Stimulated activated CD4-positive, alpha-beta T cell treated with anti-CD3 and anti-CD28 coated beads, Interleukin-1b, Interleukin-23, amount 100 ng/mL, for 24 hours (primary cell): ENCODE measurements at places on chromosomes 2 and 18.

- DNase-seq, result no peak
These were observed 136.7 kb downstream of the ACKR3 start for GRCh38 chr2:236706288-236706687.

DNA sequence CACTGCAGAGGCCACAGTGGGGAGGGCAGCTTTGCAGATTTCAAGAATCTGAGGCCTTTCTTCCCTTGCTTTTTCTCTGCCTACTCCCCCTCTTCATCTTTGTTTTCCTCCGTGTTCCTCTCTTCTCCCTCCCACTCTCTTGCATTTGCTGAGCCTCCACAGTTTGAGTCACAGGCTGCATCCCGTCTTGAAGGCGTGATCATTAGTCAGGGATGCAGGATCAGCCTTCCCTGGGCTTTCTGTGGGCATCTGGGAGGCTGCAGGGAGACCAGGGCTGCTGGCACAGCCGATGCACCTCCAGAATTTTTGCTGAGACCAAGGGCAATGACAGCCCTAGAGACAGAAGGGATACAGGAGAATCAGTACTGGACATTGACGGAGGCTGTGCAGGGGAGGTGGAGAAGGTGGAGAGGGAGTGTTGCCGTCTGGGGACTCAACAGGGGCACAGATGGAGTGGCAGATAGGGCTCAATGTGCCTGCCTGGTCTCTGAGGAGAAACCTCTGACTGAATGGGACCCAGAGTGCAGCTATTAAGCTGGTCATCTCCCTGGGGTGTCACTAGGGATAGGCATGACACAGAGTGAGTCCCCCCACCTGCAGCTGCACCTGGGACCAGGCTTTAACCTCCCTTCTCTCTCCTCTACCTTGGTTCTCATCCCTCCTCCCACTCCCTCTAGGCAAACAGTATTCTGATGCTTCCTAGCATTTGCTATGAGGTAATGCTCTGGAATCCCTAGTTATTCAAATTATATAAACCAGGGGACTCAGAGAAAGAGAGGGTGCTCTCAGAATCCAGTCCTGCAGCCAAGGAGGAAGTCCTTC lies 29.0 kb upstream of the DNAJC27 start:
- DNase-seq, result no peak

GRCh38 chr2:165471349-165471950 lies 2.0 kb downstream of the CSRNP3 start:
- DNase-seq, result no peak

GRCh38 chr2:89837962-89838625 lies 1146.6 kb downstream of the RPIA start:
- DNase-seq, result no peak

DNA sequence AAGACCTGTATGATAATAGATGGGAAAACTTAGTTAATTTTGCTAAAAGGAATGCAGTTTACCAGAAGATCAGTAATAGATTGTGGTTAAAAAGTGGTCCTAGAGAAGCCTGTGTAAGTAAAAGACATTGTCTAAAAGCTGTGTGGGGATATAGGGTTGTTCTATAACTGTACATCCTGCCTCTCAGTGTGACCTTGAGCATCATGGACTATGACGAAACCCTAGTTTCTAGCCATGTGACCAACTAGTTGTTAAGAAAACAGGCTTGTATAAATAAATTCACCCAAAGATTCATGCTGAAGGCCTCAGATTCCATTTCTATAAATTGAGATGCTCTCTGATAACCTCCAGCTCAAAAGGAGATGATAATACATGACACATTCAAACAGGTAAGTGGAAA lies 160.7 kb downstream of the IKZF2 start:
- DNase-seq, result no peak

DNA sequence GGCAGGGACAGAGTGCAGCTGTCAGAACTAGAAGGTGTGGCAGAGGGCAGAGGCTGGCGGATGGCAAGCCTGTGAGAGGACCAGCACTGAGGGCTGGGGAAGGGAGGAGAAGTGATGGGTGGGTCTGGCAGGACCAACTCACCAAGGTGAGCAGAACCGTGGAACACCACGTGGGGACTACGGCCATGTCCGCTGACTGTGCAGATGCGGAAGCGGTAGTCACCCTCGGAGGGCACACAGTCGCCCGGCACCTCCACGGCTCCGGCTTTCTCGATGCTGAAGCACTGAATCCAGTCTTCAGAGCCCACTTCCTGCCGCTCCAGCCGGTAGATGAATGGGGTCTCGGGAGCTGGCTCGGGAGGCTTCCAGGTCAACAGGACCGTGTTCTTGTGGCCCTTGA lies 4.2 kb downstream of the OBSL1 start:
- DNase-seq, result no peak

GRCh38 chr2:103176294-103176915 lies 414.6 kb downstream of the TMEM182 start:
- no peak for DNase-seq

GRCh38 chr2:150640039-150640438 lies 152.6 kb upstream of the RND3 start:
- no peak for DNase-seq

DNA sequence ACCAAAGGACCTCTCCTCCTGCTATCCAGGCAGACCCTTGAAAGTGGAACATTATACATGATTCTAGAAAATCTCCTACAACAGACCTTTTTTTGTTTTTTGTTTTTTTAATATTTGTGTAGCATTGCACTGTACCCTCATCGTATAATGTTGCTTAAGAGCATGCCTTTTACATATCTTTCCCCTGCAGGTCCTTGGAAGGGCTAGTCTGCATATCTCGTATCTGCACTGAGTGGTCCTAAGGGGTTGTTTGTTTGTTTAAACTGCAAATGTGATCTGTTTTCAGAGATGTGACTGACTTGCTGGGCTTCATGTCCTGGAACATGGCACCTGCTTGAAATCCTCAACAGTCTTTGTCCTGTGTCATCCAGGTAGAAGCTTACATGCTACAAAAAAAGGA lies 204.1 kb downstream of the FAM210A start:
- DNase-seq, result no peak

DNA sequence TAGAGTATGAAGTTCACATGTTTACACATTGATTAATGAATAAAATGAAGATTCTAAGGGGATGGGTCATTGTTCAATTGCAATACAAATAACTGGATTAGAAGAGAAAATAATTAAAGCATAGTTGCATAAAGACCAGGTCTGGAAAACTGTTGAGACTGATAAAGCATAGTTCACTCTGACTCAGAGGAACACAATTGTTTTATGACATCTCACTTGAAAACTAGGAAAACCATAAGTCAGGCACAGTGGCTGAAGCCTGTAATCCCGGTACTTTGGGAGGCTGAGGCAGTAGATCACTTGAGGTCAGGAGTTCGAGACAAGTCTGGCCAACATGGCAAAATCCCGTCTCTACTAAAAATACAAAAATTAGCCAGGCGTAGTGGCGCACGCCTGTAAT lies 46.7 kb downstream of the PLA2R1 start:
- no peak for DNase-seq
